ENCODE measurements at places on chromosomes 5 and 9.

GRCh38 chr5:103721183-103721582 lies 158.6 kb upstream of the NUDT12 start:
- DNase-seq: no peak

- no peak for DNase-seq
Observed at GRCh38 chr9:115196919-115197318, 79.0 kb upstream of the TNC start.

DNA sequence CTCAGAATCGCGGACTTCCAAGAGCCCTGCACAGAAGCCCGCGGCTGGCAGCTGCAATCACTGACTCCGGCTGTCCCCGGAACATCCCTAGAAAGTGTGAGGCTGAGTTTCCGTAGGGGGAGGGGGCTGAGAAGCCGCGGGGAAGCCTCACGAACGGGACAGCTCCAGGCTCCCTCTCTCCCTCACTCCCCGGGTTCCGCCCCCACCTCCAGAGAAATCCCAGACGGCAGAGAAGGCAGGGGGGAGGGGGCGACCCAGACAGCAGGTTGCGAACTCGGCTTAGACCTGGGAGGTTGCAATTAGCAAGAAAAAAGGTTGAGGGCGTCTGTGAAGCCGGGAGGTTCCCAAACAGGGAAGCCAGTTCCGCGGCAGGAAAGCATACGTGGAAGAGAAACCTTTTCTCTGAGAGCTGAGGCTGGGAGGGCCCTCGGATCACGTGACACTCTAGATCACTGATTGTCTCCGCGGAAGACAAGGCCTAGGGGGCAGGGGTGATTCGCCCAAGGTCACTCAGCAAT lies 73.8 kb upstream of the CPLX2 start:
- no peak for DNase-seq

DNA sequence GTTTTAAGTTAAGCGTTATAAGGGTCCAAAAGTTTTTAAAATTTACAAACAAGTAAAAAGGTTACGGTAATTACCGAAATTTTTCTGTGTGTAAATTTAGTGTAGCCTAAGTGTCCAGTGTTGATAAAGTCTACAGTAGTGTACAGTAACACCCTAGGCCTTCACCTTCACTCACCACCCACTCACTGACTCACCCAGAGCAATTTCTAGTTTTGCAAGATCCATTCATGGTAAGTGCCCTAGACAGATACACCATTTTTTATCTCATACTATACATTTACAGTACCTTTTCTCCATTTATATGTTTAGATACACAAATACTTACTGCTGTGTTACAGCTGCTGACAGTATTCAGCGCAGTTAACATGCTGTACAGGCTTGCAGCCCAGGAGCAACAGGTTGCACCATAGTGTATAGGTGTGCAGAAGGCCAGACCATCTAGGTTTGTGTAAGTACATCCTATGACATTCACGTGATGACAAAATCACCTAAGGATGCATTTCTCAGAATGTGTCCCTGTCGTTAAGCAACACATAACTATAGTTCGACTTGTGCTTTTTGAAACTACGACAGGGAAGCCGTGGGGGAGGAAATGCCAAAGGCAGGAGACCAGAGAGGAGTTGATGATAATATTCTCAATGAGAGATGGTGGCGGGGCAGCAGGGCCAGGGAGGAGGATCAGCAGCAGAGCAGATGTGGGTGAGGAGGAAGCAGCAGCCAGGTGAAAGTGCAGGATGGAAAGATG lies 48.6 kb downstream of the PSMB7 start:
- no peak for DNase-seq

DNA sequence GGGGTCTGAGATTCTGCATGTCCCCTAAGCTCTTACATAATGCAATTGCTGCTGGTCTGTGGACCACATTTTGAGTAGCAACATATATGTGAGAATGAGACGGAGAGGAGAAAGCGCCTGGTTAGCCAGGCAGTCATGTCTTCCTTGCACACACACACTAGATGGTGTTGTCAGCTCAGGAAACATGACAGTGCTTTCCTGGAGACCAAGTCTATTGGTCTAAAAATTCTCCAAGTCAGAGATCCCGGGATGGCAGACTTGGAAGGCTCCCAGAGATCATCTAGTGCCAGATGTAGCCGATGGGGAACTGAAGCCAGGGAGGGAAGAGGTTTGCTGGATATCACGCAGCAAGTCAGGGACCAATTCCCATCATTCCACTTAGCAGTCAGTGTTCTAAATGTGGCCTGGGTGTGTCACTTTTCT lies 53.4 kb downstream of the GALNT12 start:
- DNase-seq: no peak

- DNase-seq: no peak
Observed at GRCh38 chr5:75142566-75143136, 90.3 kb upstream of the GCNT4 start.

DNA sequence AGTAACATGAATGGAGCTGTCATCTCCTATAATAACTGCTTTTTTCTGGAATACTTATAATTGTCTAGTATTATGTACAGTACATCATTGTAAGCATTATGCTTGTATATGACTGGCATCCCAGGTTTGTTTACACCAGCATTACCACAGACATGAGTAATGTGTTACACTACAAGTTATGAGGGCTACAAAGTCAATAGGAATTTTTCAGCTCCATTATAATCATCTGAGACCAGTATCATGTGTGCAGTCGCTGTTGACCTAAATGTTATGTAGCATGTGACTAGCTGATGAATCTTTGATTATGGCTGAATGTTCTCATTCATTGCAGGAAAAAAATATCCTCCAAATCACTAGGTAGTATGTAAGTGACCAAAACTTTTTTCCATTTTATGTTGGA lies 2.2 kb downstream of the ZCCHC9 start:
- DNase-seq: no peak

DNA sequence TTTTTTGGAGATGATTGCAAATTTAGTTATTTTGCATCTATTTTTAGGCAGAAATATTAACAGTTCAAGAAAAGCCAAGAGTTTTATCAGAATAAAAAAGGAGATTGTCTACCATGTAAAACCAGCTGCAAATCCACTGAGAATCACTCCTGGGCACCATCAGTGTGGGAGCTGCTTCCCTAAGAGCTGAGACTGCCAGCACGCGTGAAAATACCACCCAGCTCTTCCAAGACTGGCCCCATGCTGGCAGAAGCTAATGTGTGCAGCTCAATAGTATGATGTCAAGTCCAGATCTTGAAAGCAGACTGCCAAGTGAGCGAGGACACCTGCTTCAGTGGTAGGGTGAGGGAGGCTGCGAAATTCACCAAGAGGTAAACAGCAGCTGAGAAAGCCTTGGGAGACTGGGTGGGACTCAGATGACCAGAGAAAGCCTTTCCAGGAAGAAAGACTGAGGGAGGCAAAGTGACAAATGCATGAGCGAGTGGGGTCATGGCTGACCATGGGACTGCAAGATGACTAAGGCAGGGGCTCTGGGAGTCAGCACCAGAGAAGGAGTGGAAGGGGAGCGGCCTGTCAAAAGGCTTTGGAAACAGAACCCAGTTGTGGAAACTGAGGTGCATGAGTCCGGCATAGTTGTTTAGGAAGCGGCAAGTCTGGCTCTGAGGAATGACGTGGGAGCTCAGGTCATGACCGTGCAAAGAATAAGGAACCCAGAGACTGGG lies 200.9 kb downstream of the GADD45G start:
- DNase-seq: no peak

- no peak for DNase-seq
Observed at GRCh38 chr9:72855321-72855720, 97.5 kb downstream of the ALDH1A1 start.

- no peak for DNase-seq
Observed at GRCh38 chr5:51495672-51496071, 112.4 kb downstream of the ISL1 start.

DNA sequence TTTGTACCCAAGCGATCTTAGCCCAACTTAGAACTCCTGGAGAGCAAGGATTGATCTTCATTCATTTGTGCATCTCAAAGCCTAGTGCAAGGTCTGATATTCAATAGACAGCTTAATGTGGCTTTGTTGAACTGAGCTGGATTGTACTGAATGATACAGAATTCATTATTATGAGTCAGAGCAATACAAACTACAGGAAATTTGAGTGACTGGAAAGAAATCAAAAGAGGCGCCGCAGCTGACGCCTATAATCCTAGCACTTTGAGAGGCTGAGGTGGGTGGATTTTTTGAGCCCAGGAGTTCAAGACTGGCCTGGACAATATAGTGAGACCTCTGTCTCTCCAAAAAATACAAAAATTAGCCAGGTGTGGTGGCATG lies 58.6 kb downstream of the ENC1 start:
- DNase-seq: no peak

- no peak for DNase-seq
Observed at GRCh38 chr5:40401284-40402006, 278.3 kb upstream of the PTGER4 start.

- DNase-seq: no peak
Observed at GRCh38 chr5:95256991-95257390, 27.9 kb downstream of the MCTP1 start.

DNA sequence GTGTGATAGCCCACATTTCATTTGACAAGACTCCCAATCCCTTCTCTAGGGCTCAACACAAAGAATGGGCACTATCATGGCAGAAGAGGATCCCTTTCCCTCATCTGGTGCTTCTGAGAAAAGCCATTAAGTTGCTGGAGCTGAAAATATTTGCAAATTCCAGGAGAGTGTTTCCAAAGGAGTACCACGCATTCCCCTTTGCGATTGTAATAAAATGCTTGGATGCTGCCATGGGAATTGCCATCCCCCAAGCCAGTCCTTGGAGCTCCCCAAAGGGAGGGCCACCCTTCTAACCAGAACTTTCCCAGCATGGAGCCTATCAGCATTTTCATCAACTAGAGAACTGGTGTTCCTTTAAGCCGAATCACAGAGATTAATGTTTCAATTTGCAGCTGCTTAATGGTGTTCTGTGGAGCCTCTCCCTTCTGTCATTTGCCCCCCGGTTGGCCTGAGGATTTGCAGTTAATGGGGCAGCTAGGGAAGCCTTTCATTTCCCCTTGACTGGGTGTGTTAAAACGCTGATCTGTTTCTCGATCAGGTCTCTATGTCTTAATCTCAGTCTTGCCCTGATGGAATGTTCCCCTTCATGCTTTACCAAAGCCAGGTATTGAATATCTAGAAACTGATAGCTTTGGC lies 133.0 kb downstream of the ENC1 start:
- DNase-seq: no peak

DNA sequence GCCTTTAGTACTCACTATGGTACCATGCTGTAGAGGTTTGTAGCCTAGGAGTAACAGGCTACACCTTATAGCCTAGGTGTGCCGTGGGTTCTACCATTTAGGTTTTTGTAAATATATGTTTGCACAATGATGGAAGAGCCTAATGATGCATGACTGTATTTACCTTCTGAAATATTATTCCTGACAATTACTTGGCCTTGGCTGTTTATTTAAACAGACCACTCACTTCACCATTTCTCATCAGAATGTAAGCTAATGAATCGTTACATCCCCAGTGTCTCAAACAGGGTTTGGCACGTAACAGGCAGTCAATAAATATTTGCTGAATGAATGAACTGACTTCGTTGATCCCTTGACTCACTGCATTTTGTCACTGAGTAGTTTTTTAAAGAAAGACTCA lies 93.1 kb downstream of the MED27 start:
- DNase-seq: no peak

DNA sequence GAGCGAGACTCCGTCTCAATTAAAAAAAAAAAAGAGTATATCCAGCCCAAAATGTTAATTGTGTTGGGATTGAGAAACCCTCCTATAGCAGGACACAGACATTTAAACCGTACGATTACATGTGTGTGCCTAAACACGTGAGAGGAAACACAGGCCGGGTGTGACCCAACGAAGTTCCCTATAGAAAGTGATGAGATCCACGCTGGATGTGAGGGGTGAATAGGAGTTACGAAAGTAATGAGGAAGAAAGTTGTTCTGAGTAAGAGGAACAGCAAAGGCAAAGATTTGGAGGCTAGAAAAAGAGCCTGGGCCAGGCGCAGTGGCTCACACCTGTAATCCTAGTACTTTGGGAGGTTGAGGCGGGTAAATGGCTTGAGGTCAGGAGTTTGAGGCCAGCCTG lies 13.6 kb downstream of the NAIF1 start:
- no peak for DNase-seq

- DNase-seq: no peak
Observed at GRCh38 chr5:135157421-135158313, 123.6 kb upstream of the PITX1 start.

DNA sequence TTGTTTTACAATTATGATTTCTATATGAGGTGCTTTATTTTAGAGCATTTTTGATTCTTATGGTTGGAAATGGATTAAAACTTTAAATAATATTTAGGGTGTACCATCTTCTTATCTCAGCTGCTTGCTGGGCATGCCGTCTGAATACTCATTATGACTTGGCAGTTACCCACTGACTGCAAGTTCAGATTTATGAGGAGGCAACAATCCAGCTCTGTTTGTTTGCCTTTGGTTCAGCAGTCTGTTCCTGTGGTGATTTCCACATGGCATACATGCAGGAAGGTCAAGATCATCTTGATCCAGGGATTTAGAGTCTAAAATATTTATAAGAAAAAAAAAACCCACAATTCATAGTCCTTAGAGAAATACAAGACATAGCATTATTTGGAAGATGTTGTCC lies 1254.5 kb upstream of the NUDT12 start:
- no peak for DNase-seq

GRCh38 chr5:176413709-176414191 lies 2.6 kb downstream of the CLTB start:
- no peak for DNase-seq

- no peak for DNase-seq
Observed at GRCh38 chr9:76433406-76433805, 25.6 kb upstream of the GCNT1 start.

GRCh38 chr5:66596636-66597182 lies 516 bp downstream of the MAST4 start:
- DNase-seq: no peak

- DNase-seq: no peak
Observed at GRCh38 chr5:32916648-32917047, 205.5 kb downstream of the NPR3 start.

DNA sequence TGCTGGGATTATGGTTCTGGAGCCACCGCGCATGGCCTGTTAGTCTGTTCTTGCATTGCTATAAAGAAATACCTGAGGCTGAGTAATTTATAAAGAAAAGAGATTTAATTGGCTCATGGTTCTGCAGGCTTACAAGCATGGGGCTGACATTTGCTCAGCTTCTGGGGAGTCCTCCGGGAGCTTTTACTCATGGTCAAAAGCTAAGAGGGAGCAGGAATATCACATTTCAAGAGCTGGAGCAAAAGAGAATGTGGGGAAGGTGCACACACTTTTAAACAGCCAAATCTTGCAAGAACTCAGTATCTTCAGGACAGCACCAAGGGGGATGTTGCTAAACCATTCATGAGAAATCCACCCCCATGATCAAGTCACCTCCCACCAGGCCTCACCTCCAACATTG lies 12.1 kb downstream of the JAK2 start:
- DNase-seq: no peak

GRCh38 chr9:109780453-109781033 lies 545 bp downstream of the PALM2AKAP2 start:
- no peak for DNase-seq

- DNase-seq: no peak
Observed at GRCh38 chr5:171242521-171242920, 66.5 kb upstream of the TLX3 start.

GRCh38 chr5:16673241-16674201 lies 56.7 kb upstream of the RETREG1 start:
- DNase-seq: no peak

All from stimulated activated CD8-positive, alpha-beta memory T cell treated with anti-CD3 and anti-CD28 coated beads, Interleukin-7, amount 100 ng/mL, for 4 hours (primary cell).